Dorsolateral prefrontal cortex (tissue), 122 donors: ENCODE measurements at places on chromosomes 7 and 10.

DNA sequence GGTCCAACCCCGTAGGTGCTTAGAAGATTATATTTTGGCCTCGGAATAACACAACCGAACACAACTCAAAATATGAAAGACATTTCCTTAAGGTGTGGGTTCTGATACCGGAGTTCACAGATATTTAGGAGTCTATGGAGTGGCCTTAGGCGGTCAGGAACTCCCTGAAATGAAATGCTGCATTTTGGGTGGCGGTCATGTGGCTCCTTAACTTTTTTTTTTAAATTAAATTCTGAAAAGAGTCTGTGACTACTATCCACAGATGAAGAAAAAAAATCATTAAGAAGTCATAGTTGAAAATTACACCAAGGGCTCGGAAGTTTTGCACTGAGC is 290.9 kb upstream of the NFE2L3 start:
- DNase-seq, result no peak

GRCh38 chr10:76918106-76918505 is 719.5 kb downstream of the KCNMA1 start:
- DNase-seq, result no peak

- peak; percentile 40 for DNase-seq
These were observed 676 bp downstream of the PLAC9 start for GRCh38 chr10:80133206-80133605.

- peak; percentile 72 for DNase-seq
These were observed 8.6 kb downstream of the BTBD16 start for GRCh38 chr10:122279725-122280141.
